ENCODE measurements at places on chromosomes 12 and 14.

GRCh38 chr12:116325336-116325664 lies 47.8 kb upstream of the MED13L start:
- DNase-seq, result no peak

DNA sequence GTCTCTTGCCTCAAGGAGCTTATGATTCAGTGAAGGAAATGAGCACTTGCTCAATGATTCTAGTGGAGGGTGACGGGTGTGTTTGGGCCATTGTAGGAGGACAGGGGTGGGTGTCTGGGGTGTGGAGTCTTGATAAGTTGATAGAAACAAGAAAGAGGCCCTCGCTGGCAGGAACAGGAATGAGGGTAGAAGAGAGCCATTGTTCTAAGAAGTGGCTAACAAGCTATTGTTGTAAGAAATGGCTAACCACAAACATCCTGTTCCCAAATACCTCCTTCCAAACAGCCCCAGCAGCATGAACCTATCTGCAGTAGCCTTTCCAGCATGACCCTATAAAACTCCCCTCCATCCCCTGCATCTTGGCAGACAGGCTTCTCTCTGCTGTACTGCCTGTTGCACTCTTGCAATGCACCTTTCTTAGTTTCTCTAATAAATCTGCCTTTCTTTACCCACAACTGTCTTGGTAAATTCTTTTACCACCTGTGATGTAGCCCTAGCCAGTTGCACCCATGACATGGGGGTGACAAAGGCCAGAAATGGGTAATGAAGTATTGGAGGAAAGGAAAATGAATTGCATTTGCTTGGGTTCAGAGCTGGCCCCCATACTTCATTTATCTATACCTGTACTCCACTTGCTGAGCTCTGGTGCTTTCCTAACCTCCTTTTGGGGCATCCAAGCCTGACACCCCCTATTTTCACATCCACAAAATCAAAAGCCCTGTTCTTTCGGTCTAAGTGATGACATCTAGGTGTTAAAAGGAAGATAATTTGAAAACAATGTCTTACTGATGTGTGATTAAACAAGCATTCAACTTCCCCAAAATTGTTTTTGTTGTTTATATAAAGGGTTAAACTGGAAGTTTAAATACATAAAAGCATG lies 389.1 kb downstream of the GRIN2B start:
- no peak for DNase-seq

- no peak for DNase-seq
These were observed 4.3 kb downstream of the GPR132 start for GRCh38 chr14:105060751-105061427.

- DNase-seq, result no peak
These were observed 15.0 kb upstream of the SERPINA1 start for GRCh38 chr14:94403312-94403932.

GRCh38 chr14:79834868-79835267 lies 376.4 kb downstream of the DIO2 start:
- DNase-seq, result no peak

DNA sequence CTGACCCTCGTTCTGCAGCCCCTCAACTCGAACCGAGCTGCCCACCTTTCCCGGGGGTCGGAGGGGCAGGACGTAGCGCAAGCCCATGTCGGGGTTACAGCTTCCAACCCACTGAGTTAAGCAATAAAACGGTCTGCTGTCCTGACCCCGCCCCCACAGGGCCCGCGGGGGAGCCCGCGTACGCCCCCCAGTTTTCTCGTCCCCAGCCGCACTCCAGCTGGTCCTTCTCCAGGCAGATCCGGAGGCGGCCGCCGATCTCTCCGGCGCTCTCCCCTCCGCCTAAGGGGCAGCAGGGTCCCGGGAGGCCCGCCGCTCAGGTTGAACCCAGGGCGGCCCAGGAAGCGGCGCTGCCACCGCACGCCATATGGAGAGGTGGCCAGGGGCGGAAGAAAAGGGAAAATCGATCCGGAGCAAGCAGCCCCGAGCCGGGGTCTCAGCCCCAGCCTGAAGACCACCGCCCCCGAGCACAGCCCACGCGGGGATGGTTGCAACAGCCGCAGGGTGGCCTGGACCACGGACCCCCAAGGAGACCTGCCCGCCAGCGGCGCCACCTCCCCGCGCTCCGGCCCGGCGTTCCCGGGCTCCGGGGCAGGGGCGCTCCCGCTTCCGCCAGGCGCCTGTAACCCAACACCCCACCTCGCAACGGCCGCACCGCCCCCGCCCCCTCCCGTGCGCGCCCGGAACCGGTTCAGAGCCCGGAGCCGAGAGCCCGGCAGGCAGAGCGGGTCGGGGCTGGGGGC lies 760 bp downstream of the ACTN1 start:
- DNase-seq, result no peak

All from hepatic stellate cell (primary cell).